ENCODE measurements at places on chromosomes 1 and 21. TPM values are rescaled to one million over a fixed set of nuclear protein-coding genes. Genes with fewer than 3 reads are reported as not detected.

The LCE1F gene
- not detected for polyA plus RNA-seq

The KCNE2 gene
- polyA plus RNA-seq = not detected

The TFF2 gene
- not detected for polyA plus RNA-seq

The SLC2A1 gene
- polyA plus RNA-seq = 140 TPM

The TRIM45 gene
- polyA plus RNA-seq = 4.8 TPM

The RNF223 gene
- not detected for polyA plus RNA-seq

The SLC1A7 gene
- polyA plus RNA-seq = 0.11 TPM

The TSTD1 gene
- not detected for polyA plus RNA-seq

- peak; percentile 74 for DNase-seq
These were observed 10.0 kb upstream of the MMEL1 start for GRCh38 chr1:2642560-2643413.

DNA sequence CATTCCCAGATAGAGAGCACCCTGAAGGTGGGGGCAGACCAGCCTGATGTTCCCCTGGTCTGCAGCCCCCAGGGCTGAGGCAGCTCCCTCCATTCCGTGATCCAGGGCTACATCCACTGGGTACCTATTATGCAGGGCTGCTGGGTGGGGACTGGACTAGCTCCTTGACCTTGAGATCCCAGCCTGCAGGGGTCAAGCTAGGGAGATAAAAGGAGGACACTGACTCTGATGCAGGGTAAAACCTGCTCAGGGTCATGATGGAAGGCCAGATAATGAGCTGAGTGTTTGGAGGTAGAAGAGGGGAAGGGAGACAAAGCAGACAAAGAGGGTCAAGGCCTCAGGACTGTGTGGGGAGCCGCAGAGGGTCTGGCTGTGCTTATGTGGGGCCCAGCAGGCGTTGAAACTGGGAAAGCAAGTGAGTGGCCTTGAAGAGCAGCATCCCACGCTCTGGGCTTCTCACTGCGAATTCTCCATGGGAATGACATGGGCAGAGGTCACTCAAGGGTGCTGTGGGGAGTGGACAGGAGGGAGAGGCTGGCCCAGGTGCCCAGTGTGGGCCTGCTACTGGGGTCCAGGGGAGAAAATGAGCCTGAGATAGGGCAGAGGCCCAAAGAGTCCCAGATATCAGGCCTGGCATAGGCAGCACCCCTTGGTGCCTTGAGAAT, 9.7 kb downstream of the FOXO6 start:
- no peak for DNase-seq

DNA sequence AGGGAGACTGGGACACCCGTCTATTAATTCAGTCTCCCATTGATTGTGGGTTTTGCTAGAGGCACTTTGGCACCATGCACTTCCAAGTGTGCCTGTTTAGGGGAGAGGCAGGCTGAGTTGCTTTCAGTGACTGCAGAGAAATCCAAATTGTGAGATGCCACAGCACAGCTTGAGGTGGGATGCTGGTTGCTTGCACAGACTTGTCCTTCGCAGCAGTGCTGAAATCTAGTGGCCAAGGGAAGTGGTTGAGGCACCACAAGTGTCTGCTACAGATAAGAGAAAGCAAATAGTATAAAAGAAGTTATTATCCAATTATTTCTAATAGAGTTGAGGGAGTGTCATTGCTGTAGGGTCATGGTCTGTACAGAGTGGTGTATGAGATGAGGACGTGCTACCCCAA, 40.0 kb upstream of the APP start:
- DNase-seq = no peak

GRCh38 chr21:44989943-44990780, 50.3 kb downstream of the SLX9 start:
- DNase-seq = no peak

- no peak for DNase-seq
These were observed 42.8 kb upstream of the IL12RB2 start for GRCh38 chr1:67264899-67265298.

GRCh38 chr21:45974073-45975019, 7.2 kb upstream of the COL6A1 start:
- no peak for DNase-seq

GRCh38 chr1:54577612-54578011, 29.6 kb downstream of the ACOT11 start:
- peak; percentile 20 for DNase-seq

- DNase-seq = no peak
These were observed 244.5 kb downstream of the ADGRL2 start for GRCh38 chr1:82045221-82045620.

- no peak for DNase-seq
These were observed 99.2 kb upstream of the TNR start for GRCh38 chr1:175842550-175842949.

DNA sequence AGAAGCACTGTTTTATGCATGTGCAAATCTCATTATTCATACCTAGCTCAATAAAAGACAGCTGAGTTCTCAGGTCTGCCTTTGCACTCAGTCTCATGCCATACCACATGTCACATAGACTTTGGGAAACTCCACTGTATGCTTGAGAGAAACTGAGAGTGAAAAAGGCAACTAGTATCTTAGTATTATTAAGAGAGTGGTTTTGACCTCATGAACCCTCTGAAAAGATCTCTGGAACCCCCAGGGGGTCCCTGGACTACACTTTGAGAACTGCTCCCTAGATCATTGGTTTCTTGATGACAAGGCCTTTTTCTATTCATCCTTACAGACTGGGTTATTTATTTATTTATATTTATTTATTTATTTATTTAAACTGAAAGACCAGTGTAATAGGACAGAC, 3.7 kb upstream of the RHEX start:
- no peak for DNase-seq

DNA sequence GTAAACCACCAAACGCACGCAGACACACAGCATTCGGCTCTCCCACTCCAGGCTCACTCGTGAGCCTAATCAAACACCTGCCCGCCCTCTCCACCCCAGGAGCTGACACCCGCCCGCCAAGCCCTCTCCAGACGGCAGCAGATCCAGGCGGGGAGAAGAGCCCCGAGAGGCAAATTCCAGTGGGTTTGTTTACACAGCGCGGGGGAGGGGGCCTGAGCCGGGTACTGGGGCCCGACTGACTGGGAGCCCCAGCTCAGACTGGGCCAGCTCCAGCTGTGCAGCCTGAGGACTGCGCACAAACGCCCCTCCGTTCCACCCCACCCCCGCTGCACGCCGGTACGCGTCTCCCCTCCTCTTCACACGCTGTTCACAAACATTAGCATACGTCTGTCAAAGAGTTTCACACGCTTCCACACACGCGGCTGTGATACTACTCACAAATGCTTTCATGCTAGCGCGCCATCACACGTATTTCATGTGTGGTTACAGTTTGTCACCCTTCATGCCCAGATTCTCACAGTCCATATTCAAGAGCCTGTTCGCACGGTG, 1.0 kb upstream of the EFNA1 start:
- no peak for DNase-seq

- no peak for DNase-seq
These were observed at the start of gene C1QA for GRCh38 chr1:22636353-22636752. Gene C1QA, plus strand, starts transcription at chr1:22636628. Its CDS starts 989 bp downstream, at chr1:22637617.

DNA sequence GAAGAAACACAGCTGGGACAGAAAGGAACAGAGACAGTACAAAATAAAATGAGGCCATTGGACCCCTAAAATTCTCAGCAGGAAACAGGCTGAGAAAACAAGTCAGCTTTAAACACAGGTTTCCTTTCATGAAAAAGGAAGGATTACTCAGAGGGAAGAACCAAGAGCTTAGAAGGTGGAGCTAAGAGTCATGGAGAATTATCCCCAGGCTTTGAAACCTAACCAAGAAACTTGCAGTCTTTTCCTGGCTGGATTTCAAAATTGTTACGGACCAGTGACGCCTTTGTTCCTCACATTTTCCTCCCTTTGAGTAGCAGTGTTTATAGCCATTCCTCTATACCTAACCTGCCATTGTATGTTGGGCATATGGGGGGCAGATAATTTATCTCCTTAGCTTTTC, 8.8 kb downstream of the HMGB4 start:
- no peak for DNase-seq

DNA sequence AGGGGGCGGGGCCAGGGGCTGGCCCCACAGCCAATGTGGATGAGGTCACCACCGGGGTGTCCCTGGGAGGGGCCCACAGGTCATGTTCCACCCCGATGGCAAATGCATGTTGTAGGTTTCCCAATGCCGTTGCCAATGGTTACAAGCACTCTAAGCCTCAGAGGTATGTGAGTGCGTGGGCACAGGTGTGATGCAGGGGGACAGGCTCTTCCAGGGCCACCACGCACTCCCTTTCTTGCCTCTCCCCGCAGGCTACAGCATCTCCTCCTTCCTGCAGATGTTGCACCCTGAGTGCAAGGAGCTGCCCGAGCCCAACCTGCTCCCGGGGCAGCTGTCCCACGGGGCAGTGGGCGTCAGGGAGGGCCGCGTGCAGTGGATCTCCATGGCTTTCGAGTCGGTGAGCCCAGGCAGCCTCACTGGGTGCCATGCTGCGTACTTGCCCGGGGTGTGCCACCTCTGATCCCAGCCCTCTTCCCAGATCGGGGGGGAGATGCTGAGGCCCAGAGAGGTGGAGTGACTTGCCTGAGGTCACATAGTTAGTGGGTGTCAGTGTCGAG, 52.4 kb downstream of the DISP3 start:
- DNase-seq = no peak

GRCh38 chr21:18403735-18404450, at the start of gene TMPRSS15:
Gene TMPRSS15, minus strand, starts transcription at chr21:18403785. Its CDS starts 163 bp downstream, at chr21:18403622.
- no peak for DNase-seq

DNA sequence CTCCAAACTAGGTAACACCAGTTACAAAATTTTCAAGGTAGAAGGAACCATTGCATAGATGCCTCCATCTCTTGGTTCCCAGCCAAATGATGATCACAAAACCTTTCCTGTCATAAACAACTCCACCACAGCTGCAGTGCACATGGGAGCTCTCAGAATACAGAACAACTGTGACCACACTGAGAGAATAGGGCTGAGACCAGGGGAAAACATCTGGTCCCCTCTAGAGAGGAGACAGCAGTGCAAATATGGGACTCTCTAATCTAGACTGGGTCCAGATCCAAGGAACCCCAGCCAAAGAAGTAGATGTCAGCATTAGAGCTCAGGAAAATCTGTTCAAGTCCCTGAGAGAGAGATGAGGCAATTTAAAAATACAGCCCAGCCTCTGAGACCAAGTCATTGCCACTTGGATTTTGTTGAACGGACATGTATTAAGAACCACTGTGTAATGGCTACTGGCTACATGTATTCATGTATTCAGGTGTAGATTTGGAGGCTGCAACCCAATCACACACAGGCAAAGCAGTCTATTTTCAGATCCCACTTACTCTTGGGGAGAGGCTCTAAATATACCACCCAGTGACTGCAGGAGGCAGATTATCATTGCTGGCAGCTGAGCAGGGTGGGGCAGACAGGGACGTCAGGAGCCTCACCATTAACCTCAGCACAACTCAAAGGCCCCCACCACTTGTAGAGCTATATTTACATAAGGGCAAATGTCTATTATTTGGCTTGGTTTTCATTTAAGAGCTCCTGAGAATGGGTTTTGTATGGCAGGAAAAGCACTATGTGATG, 7.6 kb upstream of the RXRG start:
- no peak for DNase-seq

- no peak for DNase-seq
These were observed 48.3 kb upstream of the C1orf174 start for GRCh38 chr1:3948344-3948743.

Data from AG04450 (cell line).